LNCaP clone FGC (cell line): ENCODE measurements at places on chromosomes 4 and X.

- DNase-seq, result no peak
These were observed 10.2 kb downstream of the SH3TC1 start for GRCh38 chr4:8209181-8209874.

- DNase-seq, result no peak
These were observed 225.1 kb upstream of the ITM2A start for GRCh38 chrX:79592259-79592658.

GRCh38 chr4:76556452-76556851 lies 121.4 kb downstream of the SHROOM3 start:
- DNase-seq, result no peak

GRCh38 chrX:70470850-70471289 lies 26.2 kb downstream of the DLG3 start:
- no peak for DNase-seq

GRCh38 chr4:37767546-37767945 lies 58.9 kb upstream of the PGM2 start:
- no peak for DNase-seq

- DNase-seq, result peak; percentile 90
These were observed 87.8 kb downstream of the PACRGL start for GRCh38 chr4:20787940-20788665.

- no peak for DNase-seq
These were observed 176.0 kb downstream of the TLL1 start for GRCh38 chr4:166049036-166049435.

DNA sequence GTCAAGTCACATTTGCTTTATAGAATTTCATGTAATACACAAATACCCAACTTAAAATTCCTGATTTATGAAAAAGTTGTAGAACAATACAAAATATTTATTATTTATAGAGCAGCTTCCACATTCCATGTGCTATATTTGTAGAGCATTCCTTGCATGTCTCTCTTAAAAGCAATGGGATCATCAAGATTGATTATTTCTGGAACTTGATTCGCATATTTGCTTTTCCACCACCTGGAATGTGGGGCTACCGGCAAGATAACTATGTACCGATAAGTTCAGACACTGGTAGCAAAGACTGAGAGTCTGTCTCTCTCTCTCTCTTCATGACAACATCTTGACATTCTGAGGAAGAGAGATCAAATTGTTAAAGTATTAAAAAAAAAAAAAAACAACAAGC lies 59.3 kb downstream of the MAPK10 start:
- no peak for DNase-seq

DNA sequence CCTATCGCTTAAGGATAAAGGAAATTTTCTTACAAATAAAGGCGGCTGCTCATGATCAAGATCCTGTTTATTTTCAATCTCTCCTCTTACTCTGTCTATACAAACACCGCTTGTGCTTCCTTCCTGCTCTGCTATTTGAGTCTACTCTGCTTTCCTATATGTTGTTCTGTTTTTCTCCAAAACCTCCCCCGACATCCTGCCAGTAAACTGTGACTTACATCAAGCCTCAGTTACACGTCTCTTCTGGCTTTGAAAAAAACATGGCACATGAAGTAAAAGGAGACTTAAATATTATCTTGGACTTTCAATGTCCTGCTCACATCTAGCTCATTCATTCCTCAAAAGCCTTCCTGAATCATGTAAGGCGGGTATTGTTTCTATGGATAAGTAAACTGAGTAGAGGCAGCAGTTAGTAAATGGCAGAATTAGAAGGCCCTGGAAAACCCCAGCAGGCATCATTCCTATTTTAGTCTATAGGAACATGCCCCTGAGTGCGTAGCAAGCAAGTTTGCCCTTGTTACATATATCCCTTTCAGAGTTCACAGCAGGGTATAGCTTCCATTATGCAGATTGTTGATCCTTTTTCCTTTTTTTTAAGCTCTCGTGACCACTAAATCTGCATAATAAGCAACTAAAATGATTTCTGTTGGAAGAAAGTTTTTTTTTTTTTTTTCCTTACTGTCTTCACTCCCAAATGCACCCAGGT lies 280.1 kb downstream of the RAPGEF2 start:
- DNase-seq, result no peak

GRCh38 chr4:158315706-158316105 lies 105.4 kb downstream of the TMEM144 start:
- no peak for DNase-seq

DNA sequence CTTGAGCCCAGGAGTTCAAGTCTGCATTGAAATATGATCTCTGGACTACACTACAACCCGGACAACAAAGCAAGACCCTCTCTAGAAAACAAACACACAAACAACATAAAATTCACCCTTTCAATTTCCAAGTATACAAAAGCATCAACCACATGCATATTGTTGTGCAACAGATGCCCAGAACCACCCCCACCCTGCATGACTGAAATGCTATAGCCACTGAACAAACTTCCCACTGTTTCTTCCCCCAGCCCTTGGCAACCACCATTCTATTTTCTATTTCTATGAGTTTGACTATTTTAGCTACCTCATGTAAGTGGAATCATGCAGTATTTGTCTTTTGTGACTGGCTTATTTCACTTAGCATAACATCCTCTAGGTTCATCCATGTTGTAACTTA lies 14.2 kb upstream of the C4orf51 start:
- no peak for DNase-seq

- no peak for DNase-seq
These were observed 239.0 kb downstream of the PDGFC start for GRCh38 chr4:156732634-156733033.

GRCh38 chr4:52198294-52198693 lies 147.2 kb downstream of the SPATA18 start:
- no peak for DNase-seq

- no peak for DNase-seq
These were observed 155.6 kb upstream of the PACRGL start for GRCh38 chr4:20544645-20545044.

DNA sequence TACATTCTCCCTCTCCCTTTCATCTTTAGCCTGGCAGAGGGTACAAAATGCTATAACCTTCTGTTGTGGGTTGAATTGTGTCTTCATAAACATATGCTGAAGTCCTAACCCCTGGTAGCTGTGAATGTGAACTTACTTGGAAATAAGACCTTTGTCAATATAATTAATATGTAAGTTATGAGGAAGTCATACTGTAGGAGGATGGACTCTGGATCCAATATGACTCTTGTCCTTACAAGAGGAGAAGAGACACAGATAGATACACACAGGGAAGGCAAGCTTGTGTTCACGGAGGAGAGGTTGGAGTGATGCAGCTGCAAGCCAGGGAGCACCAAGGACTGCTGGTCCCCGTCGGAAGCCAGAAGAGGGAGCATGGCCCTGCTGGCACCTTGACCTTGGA lies 94.7 kb downstream of the SLC2A9 start:
- no peak for DNase-seq

DNA sequence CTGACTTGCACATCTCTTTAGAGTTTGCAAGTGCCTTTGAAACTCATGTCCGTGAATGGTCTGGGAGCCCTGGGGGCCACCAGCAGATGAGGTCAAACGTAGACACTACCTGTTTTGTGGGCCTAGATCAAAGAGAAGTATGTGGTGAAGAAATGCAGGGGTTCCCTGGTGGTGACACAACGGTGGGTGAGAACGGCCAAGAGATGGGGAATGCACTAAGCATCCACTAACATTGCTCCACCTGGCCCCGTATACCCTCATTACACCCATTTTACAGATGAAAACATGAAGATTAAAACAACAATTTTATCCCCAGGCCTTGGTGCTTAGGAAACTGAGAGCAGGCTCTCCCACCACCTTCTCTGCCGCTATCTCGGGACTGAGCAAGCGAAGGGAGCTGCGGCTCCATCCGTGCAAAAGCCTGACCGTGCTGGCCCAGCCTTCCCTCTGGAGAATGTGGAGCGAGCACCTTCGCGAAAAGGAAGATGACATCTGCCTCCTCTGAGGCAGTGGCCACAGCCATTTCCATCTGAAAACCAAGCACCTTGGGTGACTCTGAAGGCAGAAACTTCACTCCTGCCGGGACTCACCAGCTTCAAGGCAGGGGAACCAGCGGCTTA lies 91.9 kb downstream of the EVC2 start:
- DNase-seq, result no peak

DNA sequence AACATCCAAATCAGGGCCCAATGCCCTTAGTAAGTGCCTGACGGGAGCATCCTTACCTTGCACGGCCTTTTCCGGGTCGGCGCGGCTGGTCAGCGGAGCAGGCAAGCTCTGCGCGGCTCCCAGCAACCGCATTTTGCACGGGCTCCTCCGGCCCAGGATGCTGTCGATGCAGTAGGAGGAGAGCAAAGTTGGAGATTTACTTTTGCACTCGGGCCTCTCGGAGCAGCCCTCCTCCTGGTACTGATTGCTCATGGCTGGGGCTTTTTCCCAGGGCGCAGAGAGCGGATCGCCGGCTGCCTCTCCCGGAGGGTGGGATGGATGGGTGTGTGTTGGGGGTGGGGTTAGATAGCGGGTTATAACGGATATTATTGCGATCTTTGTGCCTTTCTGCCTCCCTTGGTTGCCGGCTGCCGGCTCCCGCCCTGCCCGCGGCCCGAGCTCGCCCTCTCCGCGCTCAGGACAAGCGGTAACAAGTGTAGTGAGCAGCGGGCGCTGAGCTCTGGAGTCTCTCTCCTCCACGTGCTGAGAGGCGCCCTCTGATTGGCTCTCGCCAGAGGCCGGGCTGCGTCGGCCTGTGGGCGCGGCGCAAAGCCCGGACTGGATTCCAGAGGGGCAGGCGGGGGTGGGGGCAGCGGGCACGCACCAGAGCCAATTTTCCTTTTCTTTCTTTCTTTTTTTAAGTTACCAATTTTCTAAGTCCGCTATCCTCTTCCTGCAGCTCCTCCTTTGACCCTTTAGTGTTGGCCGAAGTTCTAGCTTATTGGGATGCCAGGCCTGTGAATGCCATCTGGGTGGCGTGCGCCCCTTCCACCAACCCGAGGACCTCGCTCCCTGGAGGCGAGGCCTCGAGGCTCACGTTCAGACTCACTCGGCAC lies at the start of gene ARX:
Gene ARX (minus strand): TSS at position 480 of the 875 bp plus-strand sequence. CDS start 228 bp downstream, at position 252.
- no peak for DNase-seq

- no peak for DNase-seq
These were observed 111.1 kb downstream of the ANXA3 start for GRCh38 chr4:78662658-78663057.

DNA sequence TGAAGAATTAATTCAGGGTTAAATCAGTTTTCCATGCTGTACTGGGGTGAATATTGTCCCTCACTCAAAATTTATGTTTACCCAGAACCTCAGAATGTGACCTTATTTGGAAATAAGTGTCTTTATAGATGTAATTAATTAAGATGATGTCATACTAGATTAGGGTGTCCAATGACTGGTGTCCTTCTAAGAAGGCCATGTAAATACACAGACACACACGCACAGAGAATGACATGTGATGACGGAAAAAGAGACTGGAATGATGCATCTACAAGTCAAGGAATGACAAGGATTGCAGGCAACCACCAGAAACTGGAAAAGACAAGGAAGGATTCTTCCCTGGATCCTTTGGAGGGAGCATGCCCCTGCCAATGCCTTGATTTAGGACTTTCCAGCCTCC lies 84.6 kb upstream of the GPR34 start:
- DNase-seq, result no peak

- DNase-seq, result no peak
These were observed 202.4 kb downstream of the CHIC2 start for GRCh38 chr4:53861856-53862610.

- DNase-seq, result no peak
These were observed 9.0 kb upstream of the IGFBP7 start for GRCh38 chr4:57119054-57119651.

- no peak for DNase-seq
These were observed 15.6 kb downstream of the DCK start for GRCh38 chr4:71009086-71009485.
